Testis (tissue), 5 donors: ENCODE measurements at places on chromosomes 13 and 19. TPM values are rescaled to one million over a fixed set of nuclear protein-coding genes. Genes with fewer than 3 reads are reported as not detected.

GRCh38 chr13:62119739-62120700 is 704.4 kb upstream of the PCDH20 start:
- no peak for DNase-seq

Gene MEF2B
- 3.0 TPM for total RNA-seq

DNA sequence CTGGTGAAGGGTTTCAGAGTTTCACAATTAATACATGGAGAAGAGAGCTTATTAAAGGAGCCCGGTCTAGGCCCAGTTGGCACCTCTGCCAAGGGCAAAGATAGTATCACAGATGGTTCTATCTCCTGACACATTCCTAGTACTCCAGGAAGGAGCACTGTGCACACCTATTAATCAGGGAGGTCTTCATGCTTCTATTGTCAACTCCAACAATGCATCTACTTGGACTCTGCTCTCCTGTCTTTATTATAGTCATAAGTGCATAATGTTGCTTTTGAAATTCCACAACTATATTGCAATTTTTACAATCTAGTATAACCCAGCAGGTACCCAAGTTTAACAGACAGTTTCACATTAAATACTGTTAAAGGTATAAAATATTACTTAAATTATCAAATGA is 174.5 kb upstream of the TSC22D1 start:
- DNase-seq, result no peak

- DNase-seq, result no peak
Measured at GRCh38 chr19:33366897-33367296, 6.6 kb upstream of the CEBPG start.

DNA sequence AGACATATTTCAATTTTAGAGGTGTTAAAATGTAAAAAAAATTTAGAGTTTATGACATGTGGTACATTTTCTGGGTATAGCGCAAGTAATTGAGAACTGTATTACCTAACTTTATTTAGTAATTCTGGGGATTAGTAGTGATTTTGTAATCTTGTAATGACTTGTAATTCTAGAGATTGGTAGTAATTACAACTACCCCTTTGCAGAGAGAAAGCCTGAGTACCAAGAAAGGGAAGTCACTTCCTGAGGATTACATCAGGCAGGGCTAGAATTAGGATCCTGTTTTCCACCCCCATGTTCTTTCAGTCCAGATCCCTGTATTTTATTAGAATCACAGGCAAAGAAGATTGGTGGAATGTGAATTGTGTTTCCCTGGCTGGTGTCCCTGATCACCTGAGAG is 274.9 kb downstream of the KCNRG start:
- DNase-seq, result no peak

DNA sequence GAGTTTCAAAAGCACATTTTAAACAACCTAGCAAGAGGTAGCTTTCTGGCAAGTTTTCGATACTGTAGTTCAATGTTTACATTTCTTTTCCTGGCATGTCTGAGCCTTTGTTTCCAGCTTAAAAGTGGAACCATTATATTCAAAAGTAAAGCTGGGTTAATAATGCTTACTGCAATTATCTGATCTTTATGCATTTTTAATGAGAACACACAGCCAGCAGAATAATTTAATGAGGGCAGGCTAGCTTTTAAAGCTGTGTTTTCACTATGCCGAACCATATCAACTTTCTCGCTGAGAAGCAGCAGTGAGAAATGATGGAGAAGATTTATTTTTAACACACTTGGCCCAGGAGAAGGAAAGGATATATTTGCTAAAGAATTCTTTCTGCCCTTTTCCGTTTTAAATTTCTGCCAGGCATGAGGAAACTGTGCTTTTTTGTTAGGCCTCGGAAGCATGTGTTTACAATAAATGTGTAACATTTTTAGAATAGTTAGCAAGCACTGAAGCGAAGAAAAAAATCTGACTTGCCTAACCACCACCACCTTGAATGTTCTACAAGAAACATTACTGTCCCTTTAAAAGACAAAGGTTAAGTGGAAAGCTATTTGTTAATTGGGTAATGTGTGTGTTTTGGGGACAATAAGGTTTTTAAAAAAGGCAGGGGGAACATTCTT is 1.0 kb downstream of the MBNL2 start:
- no peak for DNase-seq

DNA sequence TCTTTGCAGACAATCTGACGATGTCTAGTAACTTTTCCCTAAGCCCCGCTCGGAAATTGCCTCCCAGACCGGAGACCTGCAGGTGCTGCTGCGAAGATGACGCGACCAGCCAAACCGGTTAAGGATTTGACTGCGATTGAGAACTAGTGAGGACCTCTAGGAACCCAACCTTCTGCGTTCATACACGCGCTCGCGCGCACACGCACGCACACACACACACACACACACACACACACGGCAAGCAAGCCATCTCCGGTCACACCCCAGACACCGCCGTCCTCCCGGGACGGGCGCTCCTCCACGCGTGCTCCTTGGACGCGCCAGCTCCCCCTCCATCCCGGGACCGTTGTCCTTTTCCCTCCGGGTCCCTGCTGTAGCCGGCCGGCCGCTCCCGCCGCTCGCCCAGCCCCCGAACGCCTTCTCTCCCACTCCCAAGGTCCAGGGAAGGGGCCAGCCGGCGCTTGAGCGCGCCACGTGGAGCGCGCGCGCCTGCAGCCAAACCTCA is 1.2 kb downstream of the TBC1D4 start:
- peak; percentile 58 for DNase-seq
